Nucleus accumbens (tissue), 56 donors: ENCODE measurements at places on chromosomes 4 and X.

GRCh38 chrX:11446949-11447348 lies 153.7 kb downstream of the AMELX start:
- no peak for DNase-seq

GRCh38 chrX:23844502-23845138 lies 61.6 kb downstream of the SAT1 start:
- no peak for DNase-seq

DNA sequence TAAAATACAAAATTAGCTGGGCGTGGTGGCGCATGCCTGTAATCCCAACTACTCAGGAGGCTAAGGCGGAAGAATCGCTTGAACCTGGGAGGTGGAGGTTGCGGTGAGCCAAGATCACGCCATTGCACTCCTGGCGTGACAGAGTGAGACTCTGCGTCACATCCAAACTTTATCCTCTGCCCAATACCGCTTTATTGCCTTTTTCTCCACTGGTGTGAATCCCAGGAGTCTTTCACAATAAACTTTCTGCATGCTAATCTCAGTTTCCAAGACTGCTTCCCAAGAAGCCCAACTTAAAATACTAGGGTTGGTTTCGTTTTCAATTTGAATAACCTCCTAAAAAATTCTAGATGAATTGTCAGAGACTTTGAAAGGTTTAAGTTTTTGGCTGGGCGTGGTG lies 27.2 kb upstream of the DHX15 start:
- no peak for DNase-seq

DNA sequence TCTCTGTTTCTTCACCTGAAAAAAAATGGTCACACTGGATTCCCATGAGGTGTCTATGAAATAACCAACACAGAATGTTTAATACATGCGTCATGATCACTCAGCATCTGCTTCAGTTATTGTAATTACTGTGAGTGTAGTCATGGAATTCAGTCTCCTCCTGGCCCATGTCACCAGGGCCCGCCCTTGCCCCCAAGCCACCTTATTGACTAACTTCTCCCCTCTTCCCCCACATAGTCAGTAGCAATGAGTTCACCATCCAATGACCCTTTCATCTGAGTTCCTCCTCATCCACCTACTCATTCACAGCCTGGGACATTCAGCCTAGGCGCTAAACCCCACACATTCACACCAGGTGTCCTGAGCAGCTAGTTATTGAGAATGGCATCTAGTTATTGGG lies 15.6 kb downstream of the PNMA6F start:
- no peak for DNase-seq

GRCh38 chrX:135315864-135316263 lies 6.6 kb downstream of the ETDC start:
- no peak for DNase-seq

DNA sequence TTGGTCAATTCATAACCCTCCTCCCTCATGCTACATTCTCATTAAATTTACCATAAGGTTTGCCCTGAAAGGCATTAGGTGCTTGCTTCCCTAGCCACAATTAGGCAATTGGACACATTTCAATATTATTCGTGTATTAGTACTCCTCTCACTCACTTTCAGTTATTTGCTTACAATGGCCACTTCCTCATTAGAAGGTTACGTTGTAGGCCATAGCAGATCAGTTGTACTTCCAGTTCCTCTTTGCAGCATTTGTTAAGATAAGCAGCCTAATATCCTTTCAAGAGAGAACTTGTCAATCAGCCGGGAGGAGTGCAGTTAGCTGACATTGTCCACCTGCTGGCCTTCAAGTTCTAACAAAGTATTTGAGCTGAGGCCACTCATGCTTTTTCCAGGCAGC lies 1017.2 kb downstream of the PCDH7 start:
- DNase-seq, result no peak

DNA sequence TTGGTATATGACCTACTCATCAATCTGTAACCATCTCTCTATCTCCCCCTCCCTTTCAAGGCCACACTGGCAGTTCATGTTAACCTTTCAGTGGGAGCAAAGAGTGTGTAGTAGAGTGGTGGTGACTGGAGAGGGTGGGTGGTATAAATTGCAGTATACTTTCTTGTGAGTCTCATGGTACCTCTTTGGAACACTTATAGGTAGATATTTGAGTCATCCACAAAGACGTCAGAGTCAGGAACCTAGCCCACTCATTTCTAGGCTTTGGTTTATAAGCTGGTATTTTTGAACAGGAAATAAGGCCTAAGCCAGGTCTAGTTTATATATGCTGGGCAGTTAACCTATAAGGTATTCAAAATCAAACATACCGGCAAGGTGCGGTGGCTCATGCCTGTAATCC lies 36.3 kb downstream of the RLIM start:
- DNase-seq, result no peak

DNA sequence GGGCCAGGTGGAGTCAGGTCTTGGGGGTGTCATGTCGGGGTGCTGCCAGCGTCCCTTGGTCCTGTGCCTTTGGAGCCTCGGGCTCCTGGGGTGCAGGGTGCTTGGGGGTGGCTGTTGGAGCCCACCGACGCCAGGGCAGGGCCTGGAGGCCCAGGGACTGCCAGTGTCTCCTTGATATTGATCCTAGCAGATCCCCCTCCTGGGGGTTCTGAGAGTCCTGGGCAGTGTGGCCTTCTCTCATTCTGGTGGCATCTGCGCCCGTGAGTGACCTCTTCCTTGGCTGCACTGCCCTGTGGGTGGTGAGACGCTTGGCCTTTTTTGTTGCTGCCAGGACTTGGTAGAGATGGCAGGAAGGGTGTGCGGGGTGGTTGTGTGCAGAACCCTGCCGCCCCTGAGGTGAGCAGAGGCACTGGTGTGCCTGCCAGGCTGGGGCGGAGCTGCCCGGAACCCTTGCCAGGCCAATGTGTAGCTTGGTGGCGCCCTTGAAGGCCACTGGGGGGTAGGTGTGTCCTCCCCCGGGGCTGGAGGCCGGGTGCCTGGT lies 7.0 kb downstream of the NAT8L start:
- DNase-seq, result no peak

DNA sequence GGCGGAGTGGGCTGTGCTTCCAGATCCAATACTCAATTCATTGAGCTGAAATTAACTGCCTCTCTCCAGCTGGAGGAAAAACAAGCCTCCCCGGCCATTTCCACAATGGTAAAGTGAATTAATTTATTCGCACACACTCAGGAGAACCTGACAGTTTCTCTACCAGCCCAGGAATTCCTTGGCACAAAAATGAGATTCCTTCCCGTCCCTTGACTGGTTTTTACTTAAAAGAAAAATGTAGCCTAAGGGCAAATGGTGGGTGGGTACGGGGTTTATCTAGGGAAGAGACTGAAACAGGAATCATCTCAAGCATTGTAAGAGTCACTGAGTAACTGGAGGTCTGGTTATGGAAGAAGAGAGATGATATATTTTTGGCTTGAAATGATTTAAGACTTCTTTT lies 102.7 kb downstream of the VCX3A start:
- DNase-seq, result no peak

- no peak for DNase-seq
Measured at GRCh38 chrX:70398899-70399298, 24.2 kb upstream of the GDPD2 start.

DNA sequence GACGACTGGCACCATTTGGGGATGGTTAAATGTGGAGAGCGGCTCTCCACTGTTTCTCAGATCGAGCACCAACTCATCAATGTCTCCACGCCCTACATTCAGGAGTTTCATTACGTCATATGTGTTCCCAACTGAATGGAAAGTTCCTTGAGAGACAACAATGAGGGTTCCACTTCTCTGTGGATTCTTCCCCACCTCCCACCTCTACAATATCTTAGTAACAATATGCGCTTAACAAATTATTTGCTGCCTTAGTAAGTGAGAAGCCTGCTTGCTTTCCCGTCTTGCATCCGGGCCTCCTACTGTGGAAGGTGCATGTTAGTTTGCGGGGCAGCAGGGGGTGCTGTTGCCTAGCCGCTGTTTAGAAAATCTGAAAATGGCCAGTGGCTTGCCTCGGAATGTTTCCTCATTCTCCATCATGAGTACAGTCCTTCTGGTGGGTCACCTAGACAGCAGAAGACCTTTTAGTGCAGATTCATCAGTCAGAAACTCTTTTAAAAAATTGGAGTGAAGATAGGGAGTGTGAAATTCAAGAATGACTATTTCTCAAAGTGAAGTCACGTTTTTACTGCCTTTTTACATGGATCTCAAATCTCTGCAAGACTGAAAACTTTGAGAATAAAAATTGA lies 55.7 kb downstream of the PHOX2B start:
- DNase-seq, result no peak

- DNase-seq, result no peak
Measured at GRCh38 chrX:716136-716535, 85.5 kb downstream of the SHOX start.

GRCh38 chr4:15149234-15149838 lies 147.1 kb downstream of the CPEB2 start:
- no peak for DNase-seq

GRCh38 chr4:140808256-140808655 lies 52.1 kb upstream of the TBC1D9 start:
- no peak for DNase-seq

DNA sequence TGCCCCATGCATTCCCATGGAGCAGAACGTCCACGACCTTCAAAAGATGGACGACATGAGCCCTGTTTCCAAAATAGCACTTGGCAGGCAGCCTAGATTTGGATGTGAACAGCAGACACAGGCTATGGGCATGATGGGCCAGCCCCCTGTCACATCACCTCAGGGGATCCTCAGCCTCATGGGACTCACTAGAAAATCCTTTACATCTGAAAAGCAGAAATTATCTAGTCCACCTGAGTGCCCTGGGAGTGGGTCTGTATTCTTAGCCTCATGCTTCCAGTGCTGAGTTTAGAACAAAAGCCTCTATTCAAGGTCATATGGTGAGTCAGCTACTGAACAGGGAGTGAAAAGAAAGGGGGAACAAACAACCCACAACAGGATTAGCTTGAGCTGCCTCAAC lies 35.8 kb downstream of the GRIA3 start:
- DNase-seq, result no peak

GRCh38 chrX:40448793-40449192 lies 132.0 kb upstream of the ATP6AP2 start:
- DNase-seq, result no peak

- no peak for DNase-seq
Measured at GRCh38 chr4:116132946-116133345, 952.4 kb downstream of the TRAM1L1 start.

DNA sequence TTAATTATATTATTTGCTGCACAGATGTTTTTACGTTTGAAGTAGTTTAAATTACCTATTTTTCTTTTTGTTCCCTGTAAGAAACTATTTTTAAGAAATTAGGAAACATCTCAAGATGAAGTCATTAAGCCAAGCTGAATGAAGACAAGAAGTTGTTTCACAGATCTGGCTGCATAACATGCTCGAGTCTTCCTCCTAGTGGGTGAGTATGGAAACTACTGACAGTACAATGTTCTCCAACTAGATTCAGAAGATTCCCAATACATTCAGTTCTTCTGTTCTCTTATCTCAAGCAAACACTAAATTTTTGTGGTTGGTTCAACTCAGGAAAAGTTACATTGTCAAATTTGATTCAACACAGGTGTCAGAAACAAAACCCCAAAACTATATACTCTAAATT lies 256.8 kb upstream of the VCX start:
- no peak for DNase-seq

DNA sequence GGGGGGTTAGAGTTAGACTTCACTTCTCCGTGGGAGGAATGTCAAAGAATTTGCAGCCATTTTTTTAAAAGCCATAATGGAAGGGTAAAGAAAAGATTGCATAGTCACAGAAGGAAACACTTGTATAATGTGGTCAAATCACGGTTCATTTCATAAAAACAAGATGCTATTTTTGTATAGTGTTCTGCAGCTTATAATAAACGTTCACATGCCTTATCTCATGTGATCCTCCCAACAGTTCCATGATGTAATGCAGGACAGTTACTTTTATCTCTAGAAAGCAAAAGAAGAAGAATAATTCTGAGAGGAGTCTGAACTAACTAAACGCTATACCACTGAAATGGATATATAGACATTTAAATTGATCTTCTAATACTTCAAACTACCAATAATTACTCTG lies 71.3 kb upstream of the CAMK2D start:
- DNase-seq, result no peak

GRCh38 chr4:30840571-30840970 lies 120.4 kb downstream of the PCDH7 start:
- DNase-seq, result no peak

- no peak for DNase-seq
Measured at GRCh38 chrX:140766024-140766611, 56.6 kb downstream of the LINC00632 start.

GRCh38 chr4:19577097-19577496 lies 674.6 kb upstream of the SLIT2 start:
- DNase-seq, result no peak

- DNase-seq, result no peak
Measured at GRCh38 chrX:39726771-39727170, 371.0 kb downstream of the BCOR start.

- no peak for DNase-seq
Measured at GRCh38 chrX:136171420-136171819, 24.1 kb downstream of the FHL1 start.

DNA sequence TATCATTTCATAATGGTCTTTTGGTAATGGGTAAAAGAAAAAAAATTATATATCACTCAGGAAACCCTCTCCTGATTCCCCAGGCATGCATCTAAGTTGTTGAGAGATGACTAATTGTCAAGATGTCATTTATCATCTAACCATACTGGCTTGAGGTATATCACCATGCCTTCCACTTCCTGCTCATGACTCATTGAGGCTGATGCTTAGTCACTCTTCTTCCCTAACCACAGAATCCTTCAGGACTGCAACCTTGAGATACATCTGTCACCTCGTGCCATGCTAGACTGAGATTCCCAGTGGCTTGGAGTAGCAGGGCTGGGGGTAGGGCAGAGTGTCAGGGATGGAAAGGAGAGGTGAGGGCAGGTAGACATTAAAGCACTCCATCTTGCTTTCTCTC lies 782.5 kb upstream of the INTU start:
- no peak for DNase-seq

DNA sequence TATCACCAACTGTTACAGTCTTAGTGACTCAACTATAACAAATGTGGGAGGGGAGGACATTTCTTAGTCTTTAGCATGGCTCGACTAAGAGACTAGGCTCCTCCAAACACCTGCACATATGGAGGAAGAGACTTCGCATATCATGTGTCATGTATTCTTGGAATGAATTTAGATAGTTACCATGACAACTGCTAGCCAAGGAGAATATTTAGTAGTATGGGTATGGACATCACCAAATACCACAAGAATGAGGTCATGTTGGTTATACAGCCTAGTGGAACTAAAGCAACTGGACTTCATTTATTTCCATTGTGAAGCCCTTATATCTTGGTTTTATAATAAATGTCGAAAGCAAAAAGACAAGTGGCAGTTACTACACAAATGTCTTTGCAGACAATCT lies 512.3 kb downstream of the CFAP47 start:
- DNase-seq, result no peak

DNA sequence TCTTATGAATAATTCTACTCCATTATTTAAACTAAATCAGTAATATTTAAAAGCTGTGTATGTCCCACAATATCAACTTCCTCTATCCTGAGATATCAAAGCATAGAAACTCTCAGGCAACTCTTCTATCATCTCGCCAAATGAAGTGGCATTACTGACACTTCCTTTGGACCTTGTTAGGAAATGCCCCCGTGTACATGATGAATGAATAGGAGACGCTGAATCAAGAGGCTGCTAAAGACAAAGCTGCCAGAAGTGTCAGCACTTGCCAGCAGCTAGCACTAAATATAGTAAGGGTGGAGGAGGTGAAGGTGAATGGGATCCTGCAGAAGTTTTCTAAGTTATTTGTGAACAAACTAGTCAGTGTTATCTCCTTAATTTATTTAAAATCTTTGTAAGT lies 99.5 kb upstream of the BLTP1 start:
- DNase-seq, result no peak

GRCh38 chr4:18961266-18961665 lies 939.7 kb upstream of the LCORL start:
- DNase-seq, result no peak
